ENCODE measurements at places on chromosomes 3 and 15.

- DNase-seq, result no peak
Measured at GRCh38 chr3:50521572-50521971, 18.1 kb upstream of the CACNA2D2 start.

DNA sequence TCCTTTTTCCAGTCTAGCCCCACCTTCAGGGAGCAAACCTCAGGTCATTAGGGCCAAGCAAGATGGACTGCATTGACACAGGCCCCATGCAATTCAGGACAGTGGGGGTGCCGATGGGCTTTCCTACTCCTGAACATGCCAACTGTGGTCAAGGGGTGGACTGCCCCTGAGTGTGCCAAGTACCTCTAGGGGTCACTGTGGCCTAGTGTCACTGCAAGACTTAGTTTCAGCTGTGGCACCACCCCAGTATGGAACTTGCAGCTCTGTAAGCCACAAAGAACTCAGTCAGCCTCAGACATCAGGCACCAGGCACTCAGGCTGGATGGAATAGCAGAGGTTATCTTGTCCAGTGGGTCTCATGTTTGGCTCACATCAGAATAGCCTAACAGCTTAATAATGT is 32.3 kb downstream of the EXOG start:
- no peak for DNase-seq

GRCh38 chr3:14680716-14681115 is 5.8 kb downstream of the C3orf20 start:
- no peak for DNase-seq

DNA sequence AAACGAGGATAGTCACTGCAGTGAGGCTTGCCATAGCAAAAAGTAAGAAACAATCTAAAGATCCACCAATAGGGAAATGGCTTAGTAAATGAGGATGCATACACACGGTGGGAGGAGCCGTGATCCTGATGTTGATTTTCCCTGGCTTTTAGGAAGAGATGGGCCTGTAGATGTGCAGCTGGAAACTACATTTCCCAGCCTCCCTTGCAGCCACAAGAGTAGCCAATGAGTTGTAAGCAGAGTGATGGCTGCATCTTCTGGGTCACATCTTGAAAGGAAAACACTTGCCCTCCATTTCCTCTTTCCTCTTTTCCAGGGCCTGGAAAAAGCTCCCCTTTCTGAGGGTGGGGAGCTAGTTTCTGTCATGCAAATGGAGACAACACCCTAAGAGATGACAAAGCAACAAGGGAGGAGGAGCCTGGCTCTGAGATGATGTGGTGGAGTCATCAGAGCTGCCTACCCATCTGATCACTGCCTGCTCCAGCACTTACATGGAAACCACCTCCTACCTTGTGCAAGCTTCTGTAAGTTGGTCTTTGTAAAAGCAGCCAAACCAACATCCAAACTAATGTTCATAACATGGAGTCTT is 139.1 kb downstream of the TLE3 start:
- DNase-seq, result no peak

- no peak for DNase-seq
Measured at GRCh38 chr3:155548195-155548594, 196.7 kb downstream of the PLCH1 start.

- DNase-seq, result no peak
Measured at GRCh38 chr3:25478211-25478757, 50.2 kb downstream of the RARB start.

GRCh38 chr3:150170852-150171520 is 200.3 kb upstream of the PFN2 start:
- no peak for DNase-seq

- DNase-seq, result no peak
Measured at GRCh38 chr15:76337696-76338485, 1.3 kb downstream of the ISL2 start.

GRCh38 chr15:67917037-67917436 is 77.2 kb upstream of the RNU6-1 start:
- no peak for DNase-seq

GRCh38 chr3:174329321-174329720 is 529.8 kb upstream of the NAALADL2 start:
- DNase-seq, result no peak

GRCh38 chr15:63509955-63510940 is 5.9 kb downstream of the USP3 start:
- DNase-seq, result no peak

DNA sequence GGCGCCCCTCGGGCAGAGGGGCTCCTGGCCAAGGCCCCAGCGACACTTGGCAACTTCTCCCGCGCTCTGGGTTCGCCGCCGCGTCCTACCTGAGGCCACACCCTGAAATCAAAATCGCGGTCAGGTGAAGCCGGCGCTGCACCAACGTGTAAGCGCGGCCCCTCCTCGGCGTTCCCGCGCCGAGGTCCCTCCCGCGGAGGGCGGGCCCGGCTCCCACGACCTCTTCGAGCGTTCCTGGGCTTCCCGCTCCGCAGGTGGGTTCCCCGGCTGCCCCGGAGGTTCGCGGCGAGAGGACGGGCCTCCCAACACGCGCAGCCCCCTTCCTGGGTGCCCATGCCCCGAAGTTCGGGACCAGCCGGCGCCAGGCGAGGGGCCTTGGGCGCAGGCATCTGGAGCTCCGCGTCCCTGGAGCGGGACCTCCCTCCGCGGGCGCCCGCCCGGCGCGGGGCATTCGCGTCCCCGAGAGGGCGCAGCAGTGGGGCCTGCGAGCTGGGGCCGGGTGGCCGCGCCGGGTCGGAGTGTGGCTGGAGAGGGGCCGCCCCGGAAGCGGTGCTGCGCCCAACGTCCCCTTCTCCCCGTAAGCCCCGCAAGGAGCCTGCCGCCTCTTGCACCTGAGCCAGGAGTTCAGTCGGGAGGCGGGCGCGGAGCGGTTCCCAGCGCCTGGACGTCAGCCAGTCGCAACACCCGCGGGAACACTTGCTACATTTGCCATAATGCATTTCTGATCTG is 13.7 kb downstream of the PAK6 start:
- DNase-seq, result no peak

- DNase-seq, result no peak
Measured at GRCh38 chr3:45927881-45928280, 15.4 kb upstream of the CXCR6 start.

DNA sequence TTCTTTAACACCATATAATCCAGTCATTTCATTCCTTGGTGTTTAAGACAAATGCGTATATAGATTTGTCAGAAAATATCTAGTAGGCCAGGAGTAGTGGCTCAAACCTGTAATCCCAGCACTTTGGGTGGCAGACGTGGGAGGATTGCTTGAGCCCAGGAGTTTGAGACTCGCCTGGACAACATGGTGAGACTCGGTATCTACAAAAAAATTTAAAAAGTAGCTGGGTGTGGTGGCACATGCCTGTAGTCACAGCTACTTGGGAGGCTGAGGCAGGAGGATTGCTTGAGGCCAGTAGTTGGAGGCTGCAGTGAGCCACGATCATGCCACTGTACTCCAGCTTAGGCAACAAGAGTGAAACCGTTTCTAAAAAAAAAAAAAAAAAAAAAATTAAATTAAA is 1.9 kb upstream of the MTMR14 start:
- DNase-seq, result no peak

DNA sequence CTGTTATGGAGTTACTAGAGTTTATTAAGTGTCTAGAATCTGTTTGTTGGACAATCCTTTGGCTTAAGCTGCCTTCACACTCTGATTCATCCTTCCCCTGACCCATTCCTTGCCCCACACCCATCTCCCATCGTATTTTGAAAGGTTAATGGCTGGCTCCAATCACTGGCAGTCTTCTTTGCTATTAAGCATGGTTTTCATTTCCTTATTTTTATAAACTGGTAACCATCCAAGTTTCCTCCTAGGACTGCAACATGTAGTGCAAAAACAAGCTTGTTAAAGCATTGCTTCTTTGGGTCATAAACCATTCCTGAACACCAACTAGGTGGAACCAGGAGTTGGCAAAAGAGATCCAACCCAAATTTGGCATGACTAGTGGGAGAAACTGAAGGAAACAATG is 148.4 kb downstream of the DTWD1 start:
- no peak for DNase-seq

DNA sequence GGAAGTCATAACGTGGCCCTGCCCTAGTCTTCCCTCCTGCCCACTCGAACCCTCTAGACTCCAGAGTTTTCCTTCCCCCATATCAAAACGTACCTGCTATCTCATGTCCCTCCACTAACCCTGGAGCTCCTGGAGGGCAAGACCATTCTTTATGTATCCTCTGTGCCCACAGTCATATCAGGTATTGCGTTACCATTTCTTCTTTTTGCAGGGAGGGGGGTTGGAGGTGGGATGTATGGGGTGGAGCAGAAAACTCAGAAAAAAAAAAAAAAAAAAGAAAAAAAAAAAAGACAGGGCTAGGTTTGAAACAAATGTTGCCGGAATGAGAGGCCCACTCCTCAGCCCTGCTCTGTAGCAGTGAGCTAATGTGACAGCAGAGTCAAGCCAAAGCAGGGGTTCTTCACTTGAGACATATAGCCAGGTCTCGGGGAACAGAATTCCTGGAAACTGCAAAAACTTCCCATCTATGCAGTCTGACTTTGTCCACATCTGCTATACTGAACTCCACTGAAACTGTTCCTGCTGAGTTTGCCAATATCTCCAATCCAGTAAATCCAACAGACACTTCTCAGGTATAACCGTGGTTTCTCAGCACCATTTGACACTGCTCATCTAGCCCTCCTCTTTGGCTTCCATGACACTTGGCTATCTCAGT is 31.1 kb downstream of the PARP16 start:
- DNase-seq, result no peak

DNA sequence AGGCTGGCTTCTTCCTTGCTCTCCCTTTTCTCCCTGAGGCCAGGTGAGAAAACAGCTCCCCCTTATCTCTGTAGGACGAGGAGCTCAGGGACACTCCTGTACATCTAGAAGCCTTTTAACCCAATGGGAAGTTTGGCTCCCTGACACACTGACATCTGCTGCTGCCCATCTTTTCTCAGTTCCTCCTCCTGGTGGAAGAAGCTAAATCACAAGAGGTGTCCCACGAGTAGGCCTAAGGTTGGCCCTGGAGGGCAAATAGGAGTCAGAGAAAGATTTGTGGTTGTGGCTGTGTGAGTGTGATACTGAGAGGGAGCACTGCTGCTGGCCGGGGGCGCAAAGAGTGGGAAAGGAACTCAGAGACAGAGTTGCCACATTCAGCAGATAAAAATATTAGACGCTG is 49.5 kb downstream of the ARHGAP31 start:
- DNase-seq, result no peak

All from keratinocyte (primary cell).